ENCODE measurements at places on chromosomes 3 and 15.

DNA sequence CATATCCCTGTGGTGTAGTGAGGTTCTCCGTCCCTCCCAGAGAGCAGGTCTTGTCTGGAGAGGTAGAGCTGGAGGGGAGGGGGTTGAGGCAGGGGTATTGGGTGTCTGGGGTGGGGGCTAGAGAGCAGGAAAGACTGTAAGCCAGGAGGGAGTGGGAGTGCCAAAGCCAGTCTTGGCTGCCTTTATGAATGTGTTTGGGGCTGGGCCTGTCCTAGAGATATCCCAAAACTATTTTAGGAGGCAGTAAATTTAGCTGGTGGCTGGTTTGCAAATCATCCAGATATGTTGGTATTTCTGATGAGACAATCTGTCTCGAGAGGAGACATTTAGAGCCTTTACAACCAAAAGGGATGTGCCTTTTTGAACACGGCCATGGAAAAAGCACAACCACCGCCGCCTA lies 166.6 kb downstream of the TLE3 start:
- ATAC-seq: no peak

- ATAC-seq: no peak
These were observed at the start of gene NPAP1 for GRCh38 chr15:24675332-24676144. TSS of gene NPAP1 (plus strand) at chr15:24675775. CDS start at chr15:24675868, 93 bp downstream.

DNA sequence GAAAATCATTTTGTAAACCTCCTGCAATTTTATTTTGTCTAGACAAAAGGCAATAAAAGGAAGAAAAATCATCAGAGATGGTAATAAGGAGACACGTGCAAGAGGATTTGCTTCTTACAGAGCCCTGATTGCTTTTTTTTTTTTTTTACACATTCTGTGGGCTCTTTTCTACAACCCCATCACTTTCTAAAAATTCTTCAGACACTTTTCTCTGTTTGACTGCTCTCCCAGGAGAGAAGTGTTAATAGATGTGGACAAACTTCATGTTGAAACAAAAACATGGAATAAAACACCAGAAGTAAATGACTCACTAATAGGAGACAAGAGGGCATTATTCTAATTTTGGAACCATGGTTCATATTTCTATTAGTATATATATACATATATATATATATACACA lies 114.4 kb upstream of the TPRG1 start:
- no peak for ATAC-seq

- ATAC-seq: no peak
These were observed 938.4 kb upstream of the SEMA6D start for GRCh38 chr15:46778876-46779275.

DNA sequence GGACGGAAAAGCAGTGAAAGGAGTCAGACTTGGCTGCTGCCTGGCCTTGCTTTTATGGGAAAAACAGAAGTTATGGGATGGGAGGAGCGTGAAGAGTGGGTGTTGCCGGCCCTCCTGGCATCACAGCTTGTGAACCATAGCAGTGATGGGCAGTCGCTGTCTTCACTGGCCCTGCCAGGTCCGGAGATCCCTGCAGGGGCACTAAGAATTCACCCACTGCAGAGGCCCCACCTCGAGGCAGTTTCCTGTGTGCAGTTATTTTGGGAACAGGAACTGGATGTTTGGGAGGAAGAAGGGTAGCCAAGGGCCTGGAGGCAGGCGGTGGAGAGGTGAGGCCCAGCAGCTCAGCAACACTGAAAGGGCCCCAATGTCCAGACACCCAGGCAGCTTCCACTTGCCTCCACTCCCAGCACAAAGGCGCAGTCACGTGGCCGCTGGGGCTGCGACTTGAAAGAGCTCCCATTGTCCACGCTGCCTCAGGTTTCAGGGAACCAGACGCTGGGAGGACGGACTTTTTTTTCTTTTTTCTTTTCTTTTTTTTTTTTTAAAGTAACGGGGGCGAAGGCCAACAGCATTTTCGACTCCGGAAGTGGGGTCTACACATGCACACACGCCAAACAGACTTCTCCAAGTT lies 255.6 kb downstream of the ZNF621 start:
- ATAC-seq: peak; percentile 64

DNA sequence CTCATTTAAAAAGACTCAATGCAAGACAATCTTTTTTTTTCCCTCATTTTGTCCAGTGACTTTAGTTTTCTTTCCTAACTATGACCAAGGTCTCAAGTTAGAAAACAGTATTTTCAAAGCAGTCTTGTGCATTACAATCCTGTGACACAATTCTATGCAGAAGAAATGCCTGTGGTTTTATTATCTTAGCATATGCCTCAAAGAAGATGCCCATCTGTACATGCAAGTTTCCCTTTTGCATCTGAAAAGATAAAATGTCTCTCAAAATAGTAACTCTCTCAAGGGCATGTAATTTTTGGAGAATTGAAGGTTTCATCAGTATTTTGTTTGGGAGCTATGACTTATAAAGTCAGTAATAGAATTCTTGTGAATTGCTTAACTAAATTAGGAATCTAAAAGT lies 292.0 kb upstream of the SUCLG2 start:
- no peak for ATAC-seq

GRCh38 chr3:18740631-18741583 lies 315.8 kb upstream of the SATB1 start:
- ATAC-seq: no peak

GRCh38 chr3:176615826-176616225 lies 581.5 kb downstream of the TBL1XR1 start:
- ATAC-seq: no peak

GRCh38 chr15:56917652-56918045 lies 795 bp upstream of the TCF12 start:
- ATAC-seq: no peak

DNA sequence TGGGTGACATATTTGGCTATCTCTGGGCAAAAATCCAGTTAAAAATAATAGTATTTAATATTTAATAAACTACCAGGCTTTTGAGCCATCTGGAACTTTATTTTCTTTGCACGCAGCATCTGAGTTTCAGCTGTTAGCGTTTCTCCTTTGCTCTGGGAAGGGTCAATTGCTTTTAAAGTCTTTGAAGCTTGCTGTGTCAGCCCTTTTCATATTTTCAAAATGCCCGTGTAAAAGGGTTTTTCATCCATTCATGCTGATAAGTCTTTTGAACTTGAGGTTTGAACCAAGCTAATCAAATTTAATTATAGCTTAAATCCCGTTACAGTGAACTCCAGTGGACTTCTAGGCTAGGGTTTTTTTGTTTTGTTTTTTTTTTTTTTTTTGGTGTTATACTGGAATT lies 79.1 kb downstream of the SLC25A26 start:
- no peak for ATAC-seq

DNA sequence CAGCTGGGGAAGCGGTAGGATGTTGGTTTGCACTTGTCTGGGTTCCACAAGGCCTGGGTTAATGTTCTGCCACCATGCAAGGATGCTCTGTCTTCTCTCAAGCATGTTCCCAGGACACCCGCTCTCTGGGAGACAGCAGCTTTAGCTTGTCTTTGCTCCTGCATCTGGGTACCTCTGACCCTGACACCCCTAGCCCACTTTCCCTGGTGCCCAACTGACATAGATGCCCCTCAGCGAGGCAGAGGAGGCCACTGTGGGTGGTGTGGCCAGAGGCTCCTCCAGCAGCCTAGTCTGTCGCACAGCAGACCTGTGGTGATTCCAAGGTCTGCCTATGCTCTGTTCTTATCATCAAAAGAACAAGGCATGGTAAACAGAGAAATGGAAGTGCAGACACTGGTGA lies 83.6 kb upstream of the ALDH1L1 start:
- no peak for ATAC-seq

DNA sequence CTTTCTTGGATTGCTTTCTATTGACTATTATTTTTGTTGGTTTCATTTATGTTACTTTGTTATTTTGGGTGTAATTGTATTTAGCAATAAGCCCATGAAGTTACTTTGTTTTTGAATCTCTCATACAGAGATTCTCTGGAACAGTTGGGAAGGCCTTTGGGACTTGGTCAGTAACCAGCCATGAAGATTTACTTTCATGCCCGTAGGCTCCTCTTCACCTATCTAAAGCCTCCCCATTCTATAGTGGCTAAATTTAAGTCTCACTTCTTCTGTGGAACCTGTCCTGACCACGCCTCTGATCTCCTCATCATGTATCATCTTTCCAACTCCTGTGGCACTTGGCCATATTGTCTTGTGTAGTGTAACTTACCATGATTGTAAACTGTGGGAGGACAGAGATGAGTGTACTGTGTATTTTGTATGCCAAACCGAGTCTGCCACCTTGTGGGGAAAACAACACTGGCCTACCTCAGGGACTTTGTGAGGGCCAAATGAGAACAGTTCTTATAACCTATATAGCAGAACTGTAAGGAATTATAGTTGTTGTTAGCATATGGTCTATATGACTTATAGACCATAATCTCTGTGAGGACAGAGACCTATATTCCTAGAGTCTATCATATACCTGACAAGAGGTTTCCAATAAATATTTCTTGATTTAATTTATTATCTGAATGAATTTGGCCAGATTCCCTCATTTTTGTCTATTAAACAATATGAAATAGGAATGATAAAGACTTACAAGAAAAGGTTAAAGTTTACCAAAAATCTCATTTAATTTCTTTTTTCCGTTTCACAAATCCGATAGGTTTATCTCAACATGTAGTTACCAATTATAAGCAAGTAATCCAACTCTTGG lies 75.0 kb downstream of the STARD9 start:
- peak; percentile 99 for ATAC-seq

DNA sequence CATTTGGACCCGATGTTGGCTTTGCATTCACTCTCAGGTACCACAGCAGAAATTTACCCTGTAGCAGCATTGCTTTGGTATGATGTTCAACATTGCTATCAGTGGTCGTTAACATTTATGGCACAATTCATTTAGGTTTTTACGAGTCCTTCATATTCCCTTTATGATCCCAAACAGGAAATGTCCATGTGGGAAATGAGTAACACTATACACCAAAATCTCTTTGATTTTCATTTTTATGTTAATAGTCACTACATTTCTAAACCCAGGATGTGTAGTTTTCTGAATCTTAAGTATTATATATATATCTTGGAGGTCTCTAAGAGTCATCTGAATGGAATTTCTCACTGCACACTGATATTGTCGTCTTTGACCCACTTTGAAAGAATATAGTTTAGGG lies 78.5 kb upstream of the RBMS3 start:
- no peak for ATAC-seq

- peak; percentile 87 for ATAC-seq
These were observed 28.0 kb upstream of the LACTB start for GRCh38 chr15:63093486-63094205.

DNA sequence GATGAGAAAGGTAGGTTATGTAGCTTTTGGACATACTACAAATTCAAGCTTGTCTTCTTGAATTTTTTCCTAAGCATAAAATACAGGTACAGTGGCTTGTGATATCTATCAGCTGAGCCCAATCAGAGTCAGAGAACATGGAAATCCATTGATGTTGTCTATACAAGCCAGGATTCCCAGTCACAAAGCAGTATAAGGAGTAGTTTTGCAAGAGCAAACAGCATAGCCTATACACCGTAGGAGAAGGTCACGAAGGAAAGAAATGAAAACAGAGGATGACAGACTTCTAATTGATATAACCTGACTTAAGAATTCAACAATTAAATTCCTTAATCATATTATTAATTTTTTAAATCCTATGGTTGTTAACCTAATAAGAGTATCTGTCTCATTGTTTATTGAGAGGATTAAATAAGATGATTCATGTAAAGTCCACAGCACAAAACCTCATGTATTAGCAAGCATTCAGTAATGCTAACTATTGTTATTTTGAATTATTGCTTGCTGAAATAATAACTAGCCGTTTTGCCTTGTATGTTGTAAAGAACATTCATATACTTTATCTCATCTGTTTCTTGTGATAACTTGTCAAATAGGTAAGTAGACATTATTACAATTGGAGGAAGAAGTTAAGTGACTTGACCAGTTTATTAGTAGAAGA lies 276.6 kb upstream of the ZPLD1 start:
- peak; percentile 80 for ATAC-seq

- peak; percentile 38 for ATAC-seq
These were observed 100.3 kb upstream of the TPRG1 start for GRCh38 chr3:189071446-189071845.

GRCh38 chr15:91535856-91536500 lies 317.5 kb upstream of the SLCO3A1 start:
- ATAC-seq: peak; percentile 76
